Left forelimb (tissue), 1 donor: ENCODE measurements at places on chromosomes 1 and 21.

DNA sequence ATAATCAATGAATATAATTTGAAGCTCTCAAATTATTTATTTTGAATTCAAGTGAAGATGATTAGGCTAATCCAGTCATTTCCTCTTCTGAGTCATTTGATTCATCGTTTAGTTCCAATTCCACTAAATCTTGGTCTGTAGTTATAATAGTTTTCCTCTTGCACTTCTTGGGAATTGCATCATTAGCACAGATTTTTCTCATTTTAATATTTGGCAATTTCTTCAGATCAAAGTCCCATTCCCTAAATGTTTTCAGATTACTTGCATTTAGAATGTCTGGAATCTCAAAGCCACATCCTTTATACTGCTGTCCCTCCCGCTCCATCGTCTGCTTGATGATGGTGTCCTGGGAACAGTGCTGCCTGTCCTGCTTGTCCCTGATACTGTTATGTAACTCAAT is 43.5 kb downstream of the MAST2 start:
- DNase-seq, result no peak

GRCh38 chr1:230303069-230303468 is 123.1 kb downstream of the PGBD5 start:
- DNase-seq, result no peak

DNA sequence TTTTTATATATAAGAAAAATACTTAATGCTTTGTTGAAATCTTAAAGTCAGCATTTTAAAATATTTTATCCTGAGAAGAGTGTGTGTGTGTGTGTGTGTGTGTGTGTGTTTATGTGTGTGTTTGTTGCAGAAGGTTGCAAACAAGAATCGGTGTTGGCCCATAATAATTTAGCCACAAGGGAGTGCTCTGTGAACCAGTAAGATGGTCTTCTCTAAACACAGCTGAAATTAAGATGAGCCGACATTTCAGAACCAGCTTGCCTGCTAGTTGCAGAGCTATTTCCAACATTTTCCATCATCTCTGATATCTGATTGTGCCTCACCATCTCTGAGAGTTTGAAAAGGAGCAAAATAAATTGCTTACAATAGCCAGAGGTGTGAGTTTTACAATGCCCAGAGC is 158.8 kb upstream of the SGIP1 start:
- DNase-seq, result no peak

DNA sequence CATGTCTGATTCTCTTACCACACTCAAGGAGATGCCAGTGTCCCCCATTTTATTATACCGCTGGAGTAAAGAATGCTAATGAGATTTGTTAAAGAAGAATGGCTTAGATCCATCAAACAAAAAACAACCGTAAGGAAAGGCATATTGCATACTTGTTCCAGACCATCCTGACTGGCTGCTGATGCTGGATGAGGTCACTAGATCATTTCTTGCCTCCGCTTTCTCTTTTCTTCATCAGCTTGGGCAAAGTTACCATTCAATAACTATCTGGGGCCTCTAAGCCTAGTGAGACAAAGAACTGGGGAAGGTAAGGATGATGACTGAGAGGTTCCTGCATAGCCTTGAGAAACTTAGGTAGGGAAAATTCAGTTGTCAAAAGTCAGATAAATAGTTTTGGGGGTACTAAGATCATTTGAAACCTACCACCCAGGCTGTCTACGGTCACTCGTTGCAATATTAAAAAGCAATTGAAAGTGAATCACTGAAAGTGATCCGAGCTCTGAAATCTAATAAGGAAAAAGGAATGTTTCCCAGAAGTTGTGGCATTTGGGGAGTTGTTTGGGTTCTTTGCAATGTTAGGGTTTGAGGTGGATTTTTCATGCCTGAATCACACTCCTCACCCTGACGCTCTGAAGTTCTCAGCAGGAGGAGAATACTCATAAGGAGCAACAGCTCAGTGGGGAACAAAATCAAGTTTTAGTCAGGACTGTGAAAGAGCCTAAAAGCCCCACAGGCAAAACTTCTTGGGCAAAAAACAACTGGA is 176.8 kb downstream of the HHIPL2 start:
- no peak for DNase-seq

- DNase-seq, result no peak
Measured at GRCh38 chr1:236103646-236104218, 38.6 kb upstream of the GPR137B start.

- DNase-seq, result no peak
Measured at GRCh38 chr1:187788718-187789117, 960.0 kb downstream of the PLA2G4A start.

DNA sequence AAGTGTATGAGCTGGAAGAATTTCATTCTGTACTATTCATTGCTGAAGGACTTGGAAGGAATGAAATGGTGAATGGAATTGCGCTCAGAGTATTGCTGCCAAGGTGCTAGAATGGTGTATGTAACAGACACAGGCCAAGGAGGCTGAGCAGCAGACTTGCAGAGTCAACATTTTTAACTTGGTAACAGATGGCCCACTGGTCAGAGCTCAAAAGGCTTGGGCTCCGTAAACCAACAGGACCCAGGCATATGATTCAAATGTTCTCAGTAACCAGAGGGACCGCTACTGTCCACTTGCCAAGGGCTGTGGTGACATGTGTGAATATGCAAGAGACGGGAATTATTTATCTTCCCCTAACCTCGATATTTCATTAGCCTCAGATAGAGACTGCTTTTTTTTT is 28.8 kb upstream of the PTGFRN start:
- no peak for DNase-seq

DNA sequence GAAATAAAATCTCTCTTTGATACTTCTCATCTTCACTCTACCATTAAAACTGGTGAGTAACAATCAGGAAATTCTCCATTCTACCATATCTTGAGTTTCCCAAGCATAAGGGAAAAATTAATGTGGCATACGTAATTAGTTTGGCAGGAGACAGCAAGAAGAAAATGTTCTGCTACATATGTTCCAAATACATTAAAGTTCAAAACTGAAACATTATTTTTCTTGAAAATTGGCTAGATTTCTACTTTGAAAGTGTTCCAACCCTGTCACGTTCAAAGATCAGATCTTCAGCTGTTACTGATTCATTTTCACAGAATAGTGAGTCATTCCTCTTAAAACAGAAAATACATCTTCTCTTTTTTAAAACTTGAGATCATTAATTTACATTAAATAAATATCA is 48.5 kb downstream of the PIGK start:
- DNase-seq, result no peak

DNA sequence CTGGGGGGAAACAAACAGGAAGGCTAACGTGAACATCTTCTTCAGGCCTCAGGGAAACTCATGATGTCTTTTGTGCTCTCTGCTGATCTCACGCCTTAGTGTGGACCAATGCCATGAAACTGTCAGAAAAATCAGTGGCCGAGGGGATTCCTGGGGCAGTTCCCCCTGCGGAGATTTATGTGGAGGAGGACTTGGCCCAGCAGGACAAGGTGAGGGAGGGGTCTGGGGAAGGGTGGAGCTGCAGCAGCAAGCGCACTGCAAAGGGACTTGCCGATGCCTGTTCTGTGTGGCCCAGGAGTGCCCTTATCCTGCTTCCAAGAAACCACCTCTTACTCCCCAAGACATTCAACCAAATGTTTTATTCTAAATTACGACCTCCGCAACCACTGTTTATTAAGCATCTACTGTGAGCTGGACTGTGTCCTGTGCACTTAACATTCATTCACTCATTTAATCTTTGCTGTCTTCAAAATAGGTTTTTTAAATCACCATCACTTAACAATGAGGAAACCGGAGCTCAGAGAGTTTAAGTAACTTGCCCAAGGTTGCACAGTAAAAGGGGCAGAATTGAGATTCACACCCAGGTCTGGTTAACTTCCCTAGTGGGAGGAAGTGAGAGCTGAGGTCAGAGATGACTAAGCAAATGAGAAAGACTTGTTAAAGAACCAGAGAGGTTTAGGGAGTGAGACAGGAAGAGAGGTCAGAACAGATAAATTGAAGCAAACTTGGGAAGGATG is 49.7 kb downstream of the FHAD1 start:
- DNase-seq, result no peak

DNA sequence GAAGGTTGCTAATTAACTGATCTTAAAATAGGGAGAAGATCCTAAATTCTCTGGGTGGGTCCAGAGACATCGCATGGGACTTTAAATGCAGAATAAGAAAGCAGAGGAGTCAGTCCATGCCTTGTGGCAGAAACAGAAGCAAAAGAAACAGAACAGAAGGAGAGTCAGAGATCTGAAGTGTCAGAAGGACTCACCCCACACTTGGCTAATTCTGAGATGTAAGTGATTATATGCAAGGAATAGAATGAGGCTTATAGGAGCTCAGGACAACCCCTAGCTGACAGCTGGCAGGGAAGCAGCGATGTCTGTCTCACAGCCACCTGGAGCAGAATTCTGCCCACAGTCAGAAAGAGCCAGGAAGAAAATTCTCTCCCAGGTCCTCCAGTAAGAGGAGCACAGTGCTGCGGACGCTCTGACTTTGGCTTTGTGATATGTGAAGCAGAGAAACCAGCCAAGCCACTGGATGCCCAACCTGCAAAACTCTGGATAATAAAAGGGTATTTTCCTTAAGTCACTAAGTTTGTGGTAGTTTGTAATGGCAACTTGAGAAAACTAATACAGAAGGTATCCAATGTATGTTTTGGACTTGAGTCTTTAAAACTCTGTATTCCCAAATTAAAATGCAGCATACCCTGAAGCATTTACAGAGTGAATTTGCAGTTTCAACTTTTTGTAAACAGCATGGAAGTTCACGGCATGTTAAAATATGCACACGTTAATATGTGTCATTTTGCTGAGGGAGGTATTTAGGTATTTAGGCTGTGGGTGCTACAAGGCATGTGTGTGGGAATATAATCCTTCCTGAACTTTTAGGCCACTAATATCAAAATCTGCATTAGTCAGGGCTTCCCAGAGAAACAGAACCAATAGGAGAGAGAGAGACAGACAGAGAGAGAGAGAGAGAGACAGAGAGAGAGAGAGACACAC is 388.5 kb downstream of the PCP4 start:
- no peak for DNase-seq

- DNase-seq, result peak; percentile 62
Measured at GRCh38 chr1:27596261-27596660, 7.7 kb downstream of the AHDC1 start.

DNA sequence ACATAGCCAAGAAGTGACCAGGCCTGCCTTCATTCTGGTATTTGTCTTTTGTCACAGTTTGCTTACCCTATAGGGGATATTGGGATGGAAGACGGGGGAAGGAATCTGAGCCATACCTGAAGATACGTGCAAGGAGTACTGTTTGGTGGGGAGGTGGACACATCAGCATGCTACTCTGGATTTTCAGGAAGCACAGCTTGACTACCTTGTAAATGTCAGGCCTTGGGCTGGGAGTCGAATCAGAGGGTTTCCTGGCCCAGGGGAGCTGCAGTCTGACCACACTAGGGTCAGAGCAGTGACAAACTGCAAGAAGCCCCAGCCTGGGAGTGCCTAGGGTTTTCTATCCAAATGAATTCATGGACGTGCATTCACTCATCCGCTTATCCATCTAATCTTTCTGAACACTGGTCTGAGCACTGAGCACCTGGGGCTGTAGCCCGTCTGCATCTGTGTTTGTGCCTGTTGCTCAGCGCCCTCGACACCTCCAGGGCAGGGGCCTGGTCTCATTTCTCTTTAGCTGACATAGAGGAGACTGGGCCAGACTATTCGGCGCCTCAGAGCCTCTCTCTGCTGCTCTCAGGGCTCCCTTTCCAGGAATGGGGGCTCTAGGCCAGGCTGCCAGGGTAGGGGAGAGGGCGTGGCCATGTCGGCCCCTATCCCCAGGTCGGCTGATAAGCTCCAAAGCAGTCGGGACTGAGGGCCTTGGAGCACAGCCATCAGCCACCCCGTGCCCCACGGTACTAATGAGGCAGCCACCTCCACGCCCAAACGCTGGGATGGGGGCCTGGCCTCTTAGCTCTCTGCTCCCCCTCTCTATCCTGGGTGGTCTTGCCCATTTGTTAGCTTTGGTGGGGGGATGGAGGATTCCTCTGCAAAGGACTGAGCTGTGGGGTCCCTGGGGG is 47.0 kb upstream of the SLC2A1 start:
- DNase-seq, result no peak

GRCh38 chr1:89425056-89425455 is 61.2 kb downstream of the GBP6 start:
- DNase-seq, result no peak

DNA sequence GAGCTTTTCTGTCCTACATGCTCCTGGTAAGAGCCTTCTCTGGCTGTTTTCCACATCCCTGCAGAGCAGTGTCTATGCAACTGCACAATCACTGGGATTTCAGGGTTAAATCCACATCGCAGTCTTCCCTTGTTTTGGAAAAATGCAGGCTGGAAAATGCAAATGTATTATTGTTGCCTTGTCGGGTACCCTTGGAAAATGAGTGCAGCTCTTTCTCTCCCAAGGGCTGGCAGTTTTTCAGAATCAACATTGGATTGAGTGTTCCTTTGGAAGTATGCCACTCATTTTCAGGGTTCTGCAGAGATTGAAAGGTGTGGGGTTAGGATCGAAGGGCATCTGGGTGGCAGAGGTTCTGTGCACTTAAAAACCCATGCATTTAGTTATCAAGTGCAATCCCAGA is 3.2 kb downstream of the NOS1AP start:
- no peak for DNase-seq

DNA sequence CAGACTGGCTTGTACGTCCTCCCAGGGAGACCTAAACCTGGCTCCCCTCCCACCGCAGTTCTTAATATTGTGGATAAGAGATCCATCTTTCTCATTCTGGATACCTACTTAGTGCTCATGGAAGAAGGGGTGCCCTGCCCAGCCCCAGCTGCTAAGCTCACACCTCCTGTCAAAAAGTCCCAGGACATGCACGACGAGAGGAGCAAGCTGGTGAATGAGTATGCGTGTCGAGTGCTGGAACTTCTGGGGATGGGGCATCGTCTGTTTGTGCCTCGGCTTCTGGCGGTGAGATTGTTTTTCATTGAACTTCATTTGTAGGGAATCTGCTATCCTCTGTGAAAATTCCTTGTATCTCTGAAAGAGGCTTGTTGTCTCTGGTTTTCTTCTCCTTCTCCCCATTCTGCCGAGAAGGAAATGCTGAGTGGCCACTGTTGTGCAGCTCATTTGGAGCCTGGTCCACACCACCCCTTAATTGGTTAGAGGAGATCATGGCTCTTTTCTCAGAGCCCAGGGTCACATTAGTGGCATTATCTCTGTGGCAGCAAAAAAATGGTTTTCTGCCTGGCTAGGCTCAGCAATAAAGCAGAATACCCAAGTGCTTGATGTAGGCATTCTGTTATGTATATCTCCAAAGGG is 199.4 kb upstream of the CACYBP start:
- DNase-seq, result peak; percentile 66

GRCh38 chr1:173117108-173117633 is 66.4 kb upstream of the TNFSF18 start:
- DNase-seq, result no peak

DNA sequence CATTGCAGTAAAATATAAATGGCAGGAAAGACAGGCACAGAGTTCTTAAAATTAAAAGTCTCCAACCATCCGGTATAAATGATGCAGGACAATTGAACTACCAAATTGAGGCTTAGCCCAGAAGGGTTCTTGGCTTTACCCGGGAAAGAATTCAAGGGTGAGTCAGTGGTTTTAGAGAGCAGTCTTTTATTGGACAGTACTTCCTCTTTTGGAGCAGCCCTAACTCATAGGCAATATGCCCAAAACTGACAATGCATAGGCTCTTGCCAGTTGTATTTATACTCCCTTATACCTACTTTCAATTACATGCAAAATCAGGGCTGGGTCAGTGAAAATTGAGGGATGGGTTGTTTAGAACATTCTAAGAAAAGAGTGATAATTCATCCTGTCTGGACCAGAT is 1628.9 kb upstream of the PRMT6 start:
- DNase-seq, result no peak

GRCh38 chr21:34187935-34188334 is 114.6 kb downstream of the MRPS6 start:
- DNase-seq, result no peak

GRCh38 chr1:222654849-222655248 is 37.0 kb downstream of the MIA3 start:
- no peak for DNase-seq

- no peak for DNase-seq
Measured at GRCh38 chr1:40662864-40663263, 2.6 kb downstream of the RIMS3 start.
